Hematopoietic multipotent progenitor cell treated with erythropoietin and hydrocortisone succinate and interleukin-3 and kit ligand, for 6 days (in vitro differentiated cells): ENCODE measurements at places on chromosomes 16 and 17.

GRCh38 chr17:2106308-2106955, 51.5 kb downstream of the HIC1 start:
- DNase-seq: no peak

- no peak for DNase-seq
Observed at GRCh38 chr17:38751144-38751807, 1.3 kb upstream of the PSMB3 start.

- no peak for DNase-seq
Observed at GRCh38 chr17:73286863-73287296, 24.9 kb downstream of the CDC42EP4 start.

- DNase-seq: no peak
Observed at GRCh38 chr17:80424261-80424660, 9.3 kb downstream of the ENDOV start.
